ENCODE measurements at places on chromosomes 11 and 22.

DNA sequence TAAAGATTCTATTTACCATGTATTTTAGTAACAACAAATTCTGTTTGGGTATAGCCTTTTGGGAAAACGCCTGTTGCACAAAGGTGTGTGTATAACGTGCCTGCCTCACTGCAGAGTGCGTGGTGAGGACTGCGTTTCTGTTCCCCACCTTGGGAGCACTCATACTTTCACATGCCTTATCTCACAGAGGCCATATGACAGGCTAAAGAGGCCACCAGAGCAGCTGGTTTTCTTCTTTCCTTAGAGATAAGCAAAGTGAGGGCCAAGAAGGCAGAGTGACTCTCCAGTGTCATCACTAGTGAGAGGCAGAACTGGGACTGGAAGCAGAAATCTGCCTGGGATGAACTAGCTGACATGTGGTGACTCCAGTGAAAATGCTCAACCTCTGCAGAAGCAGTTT is 369.2 kb upstream of the NARS2 start:
- DNase-seq = no peak

DNA sequence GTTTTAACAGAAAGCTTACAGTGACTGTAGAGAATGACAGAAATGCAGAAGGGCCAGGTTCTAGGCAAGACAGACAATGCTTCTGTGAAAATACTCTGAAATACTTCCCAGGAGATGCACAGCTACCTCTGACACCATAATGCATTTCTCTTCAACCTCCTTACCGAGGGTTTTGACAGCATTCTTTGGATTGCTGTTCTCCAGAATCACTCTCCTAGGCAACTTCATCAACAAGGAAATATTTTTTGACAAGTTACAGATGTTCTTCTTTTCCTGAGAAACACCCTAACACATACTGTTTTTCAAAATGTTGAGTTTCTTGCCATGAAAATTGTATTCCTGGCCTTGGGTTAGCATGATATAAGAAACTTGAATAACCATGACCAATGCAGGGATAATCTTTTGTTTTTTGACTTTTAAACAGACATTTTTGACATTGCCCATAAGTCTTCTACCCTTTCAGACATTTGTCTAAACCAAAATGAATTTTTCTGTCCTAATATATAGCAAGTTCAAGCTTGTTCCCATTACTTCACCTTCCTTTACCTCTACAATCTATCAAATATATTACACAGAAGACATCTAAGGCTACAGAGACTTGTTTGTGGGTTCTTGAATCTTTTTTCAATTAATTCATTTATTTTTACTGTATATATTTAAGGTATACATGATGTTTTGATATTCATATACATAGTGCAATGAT is 108.1 kb downstream of the CCDC34 start:
- no peak for DNase-seq

GRCh38 chr11:37967635-37968034 is 1369.6 kb upstream of the RAG2 start:
- no peak for DNase-seq

- no peak for DNase-seq
Measured at GRCh38 chr11:11032066-11032465, 174.2 kb upstream of the ZBED5 start.

GRCh38 chr11:10581481-10582019 is 13.1 kb upstream of the LYVE1 start:
- DNase-seq = no peak

DNA sequence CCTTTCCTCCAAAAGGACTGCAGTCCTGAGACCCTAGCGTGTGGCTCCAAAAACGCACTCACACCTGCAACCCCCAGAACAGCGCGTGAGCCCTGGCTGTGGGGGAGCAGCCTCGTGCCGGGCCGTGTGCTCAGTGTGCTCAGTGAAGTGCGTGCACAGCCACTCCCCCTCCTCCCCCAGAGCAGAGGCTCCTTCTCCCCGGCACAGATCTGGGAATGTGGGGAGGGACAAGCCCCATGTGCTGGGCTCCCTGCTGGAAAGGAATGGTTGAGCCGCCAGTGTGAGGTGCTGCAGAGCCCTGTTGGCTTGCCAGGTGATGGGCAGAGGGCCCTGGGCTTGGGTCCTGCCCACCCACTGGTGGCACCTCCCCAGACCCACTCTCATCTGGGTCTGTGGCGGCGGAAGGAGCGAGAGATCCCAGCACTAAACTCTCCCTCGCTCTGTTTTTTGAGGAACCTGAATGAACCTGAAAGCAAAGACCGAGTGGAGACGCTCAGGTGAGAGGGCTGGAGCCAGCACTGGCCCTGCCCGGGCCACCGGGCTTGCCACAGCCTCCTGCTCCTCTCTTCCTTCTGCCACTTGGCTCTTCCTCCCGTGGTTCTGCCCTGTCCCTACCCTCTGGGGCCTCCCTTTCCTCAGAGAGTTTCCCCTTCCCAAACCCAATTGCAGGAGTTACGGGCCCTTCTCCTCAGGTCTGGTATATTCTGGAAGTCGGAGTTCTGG is 9.0 kb downstream of the RCOR2 start:
- no peak for DNase-seq

DNA sequence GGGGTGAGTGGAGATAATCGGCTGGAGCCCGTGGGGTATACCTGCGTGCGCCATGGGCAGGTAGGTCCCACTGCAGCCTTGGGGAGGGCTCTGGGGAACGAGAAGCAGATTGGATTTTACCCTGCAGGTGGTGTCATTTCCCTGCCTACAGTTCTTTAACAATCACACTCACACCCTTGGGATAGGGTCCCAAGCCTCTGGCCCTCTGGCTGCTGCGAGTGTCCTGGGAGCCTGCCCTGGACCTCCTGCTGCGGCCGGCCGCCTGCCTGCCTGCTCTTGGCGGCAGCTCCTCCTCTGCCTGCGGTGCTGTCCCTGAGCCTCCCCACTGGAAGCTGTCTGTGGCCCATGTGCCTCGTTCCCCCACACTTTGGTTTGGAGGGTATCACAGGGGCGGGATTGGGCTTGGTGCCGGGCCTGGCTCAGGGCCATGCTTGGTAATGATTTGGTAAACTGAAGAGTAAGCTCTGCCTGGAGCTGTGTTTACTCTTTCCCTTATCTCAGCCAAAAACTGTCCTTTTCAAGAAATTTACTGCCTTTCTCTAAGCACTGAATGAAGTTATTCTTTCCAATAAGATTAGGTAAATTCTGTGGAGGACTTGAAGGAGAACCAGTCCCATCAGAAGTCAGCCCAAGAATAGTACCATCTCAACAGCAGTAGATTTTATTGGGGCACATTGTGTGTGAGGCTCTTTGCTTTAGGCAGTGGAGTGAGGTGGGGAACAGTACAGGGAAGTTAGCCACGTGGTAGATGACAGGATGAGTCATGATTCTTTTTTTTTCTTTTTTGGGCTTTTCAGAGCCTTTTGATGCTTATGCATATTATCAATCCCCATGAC is 53.7 kb downstream of the TBC1D22A start:
- DNase-seq = no peak

- DNase-seq = no peak
Measured at GRCh38 chr22:33851240-33851639, 69.0 kb downstream of the LARGE1 start.

- no peak for DNase-seq
Measured at GRCh38 chr11:79308429-79308828, 132.4 kb downstream of the TENM4 start.

GRCh38 chr11:32244453-32244852 is 153.6 kb downstream of the RCN1 start:
- no peak for DNase-seq

- no peak for DNase-seq
Measured at GRCh38 chr11:88414981-88415413, 77.5 kb upstream of the CTSC start.

GRCh38 chr11:46369458-46370152 is 11.9 kb upstream of the MDK start:
- no peak for DNase-seq

DNA sequence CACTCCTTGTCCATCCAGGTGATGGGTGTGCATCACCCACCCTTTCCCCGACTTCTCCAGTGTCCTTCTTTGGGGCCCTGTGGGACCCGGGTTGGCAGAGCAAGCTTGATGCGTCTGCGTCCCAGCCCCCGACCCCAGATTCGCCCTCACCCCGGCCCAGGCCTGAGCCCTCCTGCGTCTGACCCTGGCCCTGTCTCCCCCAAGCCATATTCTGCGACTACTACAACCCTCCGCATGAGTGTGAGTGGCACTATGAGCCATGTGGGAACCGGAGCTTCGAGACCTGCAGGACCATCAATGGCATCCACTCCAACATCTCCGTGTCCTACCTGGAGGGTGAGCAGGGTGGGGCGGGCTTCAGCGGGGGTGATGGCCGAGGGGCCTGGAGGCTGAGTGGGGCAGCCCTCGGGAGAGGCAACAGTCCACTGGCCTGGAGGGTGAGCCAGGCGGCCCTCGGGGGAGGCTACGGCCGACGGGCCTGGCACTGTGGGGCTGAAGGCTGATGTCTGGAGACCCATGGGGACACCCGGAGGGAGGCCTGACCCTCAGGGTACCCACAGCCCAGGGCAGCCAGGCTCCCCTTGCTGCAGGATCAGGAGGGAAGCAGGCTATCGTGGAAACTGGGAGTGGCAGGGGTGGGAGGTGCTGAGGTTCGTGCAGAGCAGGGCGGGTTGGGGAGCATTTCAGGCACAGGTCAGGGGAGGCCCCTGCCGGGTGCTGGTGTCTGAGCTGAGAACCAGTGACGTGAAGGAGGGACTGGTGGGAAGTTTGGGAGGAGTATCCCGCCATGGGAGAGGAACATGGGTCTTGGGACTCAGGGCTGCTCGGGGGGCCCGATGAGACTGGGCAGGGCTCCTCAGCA is 15.3 kb downstream of the MUC2 start:
- DNase-seq = no peak

DNA sequence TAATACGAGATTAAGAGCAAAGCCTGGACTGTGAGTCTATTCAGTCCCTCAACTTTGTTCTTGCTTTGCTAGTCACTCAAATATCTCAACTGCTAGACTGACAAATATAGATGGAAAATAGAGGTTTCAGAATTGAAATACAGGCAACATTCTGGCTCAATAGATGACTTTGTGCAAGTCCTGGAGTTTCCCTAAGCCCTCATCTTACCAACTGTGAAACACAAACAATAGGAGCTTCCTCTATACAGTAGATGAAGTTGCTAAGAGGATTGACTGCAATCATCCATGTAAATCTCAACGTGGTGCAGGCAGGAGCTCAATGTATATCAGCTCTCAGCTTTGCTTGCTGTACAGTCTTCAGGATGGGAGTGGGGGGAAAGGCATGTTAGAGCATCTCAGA is 6.2 kb upstream of the MPEG1 start:
- no peak for DNase-seq

DNA sequence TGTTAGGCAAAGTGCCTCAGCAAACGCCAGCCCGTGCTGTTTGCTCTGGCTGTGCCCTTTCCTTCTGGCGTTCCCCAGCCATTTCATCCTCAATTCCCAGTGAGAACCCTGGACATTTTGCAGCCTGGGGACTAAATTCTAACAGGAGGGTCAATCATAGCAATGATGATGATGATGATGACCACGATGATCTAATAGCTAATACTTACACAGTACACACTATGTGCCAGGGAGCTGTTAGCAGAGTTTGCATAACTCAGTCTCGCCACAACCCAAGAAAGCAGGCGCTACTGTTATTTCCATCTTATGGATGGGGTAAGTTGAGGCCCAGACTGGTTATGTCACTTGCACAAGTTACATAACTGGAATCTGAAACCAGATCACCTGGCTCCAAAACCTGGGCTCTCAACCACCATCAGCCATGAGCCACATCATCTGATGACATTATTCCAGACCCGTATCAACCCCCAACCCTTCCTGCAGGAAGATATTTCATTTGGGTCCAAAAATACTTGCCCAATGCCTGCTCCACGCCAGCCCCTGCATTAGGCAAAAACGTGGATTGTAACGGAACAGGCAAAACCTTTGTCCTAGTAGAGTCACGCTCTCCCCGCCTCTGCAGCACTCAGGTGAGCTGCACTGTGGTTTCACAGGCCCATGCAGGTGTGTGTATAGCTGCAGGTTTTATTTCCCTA is 132.6 kb upstream of the SERPIND1 start:
- no peak for DNase-seq

DNA sequence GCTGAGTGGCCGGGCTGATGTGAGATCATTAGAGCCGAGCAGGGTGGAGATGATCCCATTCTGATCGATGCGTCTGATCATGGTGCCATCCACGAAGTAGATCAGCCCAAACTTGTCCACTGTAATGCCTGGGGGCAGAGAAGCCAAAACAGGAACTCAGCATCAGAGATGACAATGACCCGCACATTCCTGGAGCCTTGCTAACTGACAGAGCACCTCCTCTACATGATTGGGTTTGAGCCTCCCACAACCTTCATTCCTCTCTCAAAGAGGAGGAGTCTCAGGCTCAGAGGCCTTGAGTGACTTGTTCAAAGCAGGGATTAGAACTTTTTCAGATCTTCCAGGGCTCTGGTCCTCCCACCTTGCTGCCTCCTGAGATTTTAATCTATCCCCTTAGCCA is 133.7 kb upstream of the NARS2 start:
- no peak for DNase-seq

DNA sequence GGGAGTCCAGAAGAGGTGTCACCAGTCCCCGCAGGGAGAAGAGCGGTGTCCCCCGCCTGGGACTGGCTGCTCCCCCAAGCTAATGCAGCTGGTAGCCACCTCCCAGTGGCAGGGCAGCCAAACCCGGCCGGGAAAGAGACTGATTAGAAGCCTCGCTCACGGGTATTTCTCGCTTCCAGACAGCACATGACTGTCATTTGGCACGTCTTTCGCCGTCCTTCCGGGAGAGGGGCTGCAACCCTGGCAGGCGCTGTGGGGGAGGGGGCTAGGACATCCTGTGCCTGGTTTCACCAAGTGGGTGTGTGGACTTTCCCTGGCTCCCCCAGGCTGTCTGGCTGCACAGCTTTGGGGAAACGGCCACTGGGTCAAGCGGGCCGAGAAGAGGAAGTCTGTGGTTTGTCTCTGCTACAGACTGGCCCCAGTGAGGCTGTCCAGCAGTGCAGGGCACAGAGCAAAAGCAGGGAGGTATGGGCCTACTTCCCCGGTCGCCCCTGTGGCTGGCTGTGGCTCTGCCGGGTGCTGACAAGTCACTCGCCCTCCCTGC is 3.8 kb downstream of the CD81 start:
- DNase-seq = no peak

- no peak for DNase-seq
Measured at GRCh38 chr11:27233654-27234042, 129.4 kb downstream of the CCDC34 start.

DNA sequence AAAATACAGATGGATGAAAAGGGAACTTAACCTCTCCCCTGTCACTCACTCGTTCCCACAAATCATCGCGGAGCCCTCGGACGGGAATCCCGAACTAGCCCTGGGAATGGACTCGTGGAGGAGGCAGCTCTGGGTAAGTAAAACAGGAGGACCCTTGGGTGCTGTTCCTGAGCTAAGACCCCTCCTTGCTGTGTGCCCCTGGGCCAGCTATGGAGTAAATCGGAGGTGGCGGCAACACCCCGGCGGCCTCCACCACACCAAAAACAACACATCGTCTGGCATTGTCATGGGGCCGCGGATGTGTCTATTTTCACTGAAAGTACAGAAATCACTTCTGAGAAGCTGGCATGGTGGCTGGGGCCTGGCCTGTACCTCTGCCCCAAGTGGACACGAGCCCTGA is 12.1 kb downstream of the CPT1A start:
- DNase-seq = no peak

DNA sequence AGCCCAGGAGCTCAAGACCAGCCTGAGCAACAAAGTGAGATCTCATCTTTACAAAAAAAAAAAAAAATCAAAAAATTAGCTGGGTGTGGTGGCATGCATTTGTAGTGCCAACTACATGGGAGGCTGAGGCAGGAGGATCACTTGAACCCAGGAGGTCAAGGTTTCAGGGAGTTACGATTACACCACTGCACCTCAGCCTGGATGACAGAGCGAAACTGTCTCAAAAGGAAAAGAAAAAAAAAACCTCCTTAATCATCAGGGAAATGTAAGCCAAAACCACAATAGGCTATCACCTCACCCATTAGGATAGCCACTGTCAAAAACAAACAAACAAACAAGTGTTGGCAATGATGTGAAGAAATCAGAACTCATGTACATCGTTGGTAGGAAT is 13.4 kb downstream of the DGCR2 start:
- DNase-seq = no peak

Data from stimulated activated CD8-positive, alpha-beta memory T cell treated with anti-CD3 and anti-CD28 coated beads, Interleukin-4, amount 100 ng/mL, for 4 hours (primary cell).